AG04450 (cell line): ENCODE measurements at places on chromosomes 1 and 21. TPM values are rescaled to one million over a fixed set of nuclear protein-coding genes. Genes with fewer than 3 reads are reported as not detected.

DNA sequence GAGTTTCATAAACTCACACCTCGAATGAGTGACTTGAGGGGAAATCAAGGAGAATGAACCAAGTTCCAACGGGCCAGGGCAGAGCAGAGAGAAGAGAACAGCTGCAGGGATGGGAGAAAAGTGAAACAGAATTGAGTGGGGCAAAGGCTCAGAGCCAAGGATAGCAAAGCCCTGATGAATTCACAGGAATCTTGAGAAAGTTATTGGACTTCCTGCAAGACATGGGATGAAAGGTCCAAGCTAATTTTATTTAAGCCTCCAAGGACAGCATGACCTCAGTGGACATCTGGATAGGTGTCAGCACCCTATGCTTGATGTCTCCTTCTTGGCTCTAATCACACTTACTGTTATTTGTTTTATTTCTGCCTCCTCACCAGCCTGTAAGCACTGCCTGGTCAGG, 43.0 kb upstream of the RAVER2 start:
- no peak for DNase-seq

DNA sequence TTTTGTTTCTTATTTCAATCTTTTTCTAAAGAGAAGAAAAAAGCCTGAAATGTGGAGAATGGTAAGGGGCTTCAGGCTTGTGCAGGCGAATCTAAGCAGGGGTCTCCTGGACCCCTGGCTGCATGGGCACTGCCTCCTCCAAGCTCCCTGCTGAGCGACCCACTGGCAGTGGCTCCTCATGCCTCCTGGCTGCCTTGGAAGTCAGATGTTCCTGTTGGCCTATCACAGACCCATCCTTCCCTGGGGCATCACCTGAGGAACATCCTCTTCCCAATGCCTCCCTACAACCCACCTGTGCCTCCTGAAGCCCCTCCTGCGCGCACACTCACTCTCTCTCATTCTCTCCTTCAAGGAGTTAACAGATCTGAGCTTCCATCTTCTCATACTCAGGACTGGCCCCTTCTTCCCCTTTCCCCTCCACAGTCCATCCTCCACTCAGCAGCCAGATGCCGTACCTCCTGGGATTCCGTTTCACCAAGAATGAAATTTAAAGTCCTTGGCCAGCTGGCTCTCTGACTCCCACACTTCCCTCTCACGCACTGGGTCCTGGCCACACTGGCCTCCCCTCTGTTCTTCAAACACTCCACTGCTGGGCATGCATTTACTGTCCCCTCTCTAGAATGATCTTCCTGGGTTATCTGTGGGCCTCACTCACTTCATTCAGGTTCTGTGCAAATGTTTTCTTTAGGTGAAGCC, 41.7 kb downstream of the AZIN2 start:
- no peak for DNase-seq

The DAB1 gene
- 0.05 and 0.16 TPM in 2 replicates for polyA plus RNA-seq

The RNU1-3 gene
- under 0.01 TPM in 1 of 2 replicates, not detected in the other for polyA plus RNA-seq

GRCh38 chr1:76613886-76614285, 253.4 kb upstream of the ST6GALNAC5 start:
- DNase-seq = no peak

- peak; percentile 55 for DNase-seq
Measured at GRCh38 chr1:155061381-155062150, 2.0 kb upstream of the EFNA4 start.

DNA sequence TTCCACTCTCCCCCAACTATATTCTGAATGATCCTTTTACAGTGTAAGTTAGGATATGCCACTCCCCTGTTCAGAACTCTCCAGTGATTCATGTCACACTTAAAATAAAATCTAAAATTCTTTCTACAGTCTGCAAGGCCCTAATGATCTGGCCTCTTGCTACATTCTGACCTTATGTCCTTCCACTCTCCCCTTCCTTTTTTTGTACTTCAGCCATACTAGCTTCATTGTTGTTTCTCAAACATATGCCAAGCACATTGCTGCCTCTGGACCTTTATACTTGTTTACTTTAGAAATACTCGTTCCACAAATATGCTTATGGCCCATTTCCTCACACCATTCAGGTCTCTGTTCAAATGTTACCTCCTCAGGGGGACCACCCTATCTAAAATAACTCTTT, 14.8 kb upstream of the PSMA5 start:
- no peak for DNase-seq

DNA sequence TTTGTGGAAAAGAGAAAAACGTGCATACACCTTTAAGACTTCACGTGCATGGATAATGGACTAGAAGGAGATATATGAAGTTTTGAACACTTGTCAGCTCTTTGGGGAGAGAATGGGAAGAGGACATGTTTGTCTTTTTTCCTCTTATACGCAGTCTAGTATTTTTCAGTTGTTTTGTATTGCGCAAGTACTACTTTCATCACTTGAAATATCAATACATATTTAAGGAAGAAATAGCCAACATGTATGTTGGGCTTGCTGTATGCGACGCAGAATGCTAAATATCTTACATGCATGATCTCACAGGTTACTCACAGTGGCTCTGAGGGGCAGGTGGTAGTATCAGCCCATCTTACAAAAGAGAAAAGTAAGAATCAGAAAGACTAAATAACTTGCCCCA, 176.5 kb upstream of the RUNX1 start:
- no peak for DNase-seq

- no peak for DNase-seq
Measured at GRCh38 chr1:82153272-82153629, 352.5 kb downstream of the ADGRL2 start.

The PLA2G2C gene
- not detected in 2 replicates for polyA plus RNA-seq

The AMY1B gene
- polyA plus RNA-seq = not detected in 2 replicates

GRCh38 chr1:211735208-211736170, 60.1 kb upstream of the NEK2 start:
- DNase-seq = peak; percentile 16

- DNase-seq = no peak
Measured at GRCh38 chr1:156599811-156600210, 1.5 kb downstream of the GPATCH4 start.
